Stimulated activated CD8-positive, alpha-beta memory T cell treated with anti-CD3 and anti-CD28 coated beads, Interleukin-4, amount 100 ng/mL, for 1 hour (primary cell): ENCODE measurements at places on chromosomes 2 and 18.

DNA sequence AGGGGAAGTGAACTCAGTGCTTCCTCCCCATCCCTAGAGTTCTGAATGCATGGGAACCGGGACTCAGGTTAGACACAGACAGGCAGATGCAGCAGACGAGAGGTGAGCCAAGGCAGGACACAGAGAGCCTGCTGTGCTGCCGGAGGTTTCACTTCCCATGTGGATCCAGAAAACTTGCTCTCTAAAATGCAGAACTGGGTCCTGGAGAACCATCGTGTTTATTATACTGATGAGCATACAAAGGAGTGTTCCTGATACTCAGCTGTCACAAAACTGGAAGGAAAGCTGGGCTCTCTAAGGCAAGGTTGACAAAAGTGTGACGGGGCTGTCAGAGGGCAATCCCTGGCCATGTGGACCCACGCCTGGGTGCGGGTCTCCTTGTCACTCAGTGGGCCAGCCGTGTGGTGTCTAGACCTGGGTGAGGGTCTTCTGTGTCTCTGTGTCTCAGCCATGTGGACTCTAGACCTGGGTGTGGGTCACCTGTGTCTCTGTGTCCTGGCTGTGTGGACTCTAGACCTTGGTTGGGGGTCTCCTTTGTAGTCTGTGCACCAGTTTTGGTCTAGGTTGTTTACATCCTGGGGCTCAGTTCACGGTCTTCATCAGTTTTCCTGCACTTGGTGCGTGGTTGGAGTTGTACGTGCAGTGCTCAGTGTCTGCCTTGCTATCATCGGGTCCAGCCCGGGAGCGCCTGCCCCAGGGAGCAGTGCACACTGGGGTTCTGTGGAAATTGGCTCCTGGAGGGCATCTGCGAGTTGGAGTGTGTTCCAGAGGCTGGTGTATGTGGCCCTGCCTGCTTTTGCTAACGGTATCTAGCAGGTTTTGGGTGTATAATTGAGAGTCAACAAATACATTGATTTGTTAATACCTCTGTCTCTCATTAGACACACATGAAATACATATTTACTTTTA, 141.1 kb downstream of the ATP9B start:
- no peak for DNase-seq

DNA sequence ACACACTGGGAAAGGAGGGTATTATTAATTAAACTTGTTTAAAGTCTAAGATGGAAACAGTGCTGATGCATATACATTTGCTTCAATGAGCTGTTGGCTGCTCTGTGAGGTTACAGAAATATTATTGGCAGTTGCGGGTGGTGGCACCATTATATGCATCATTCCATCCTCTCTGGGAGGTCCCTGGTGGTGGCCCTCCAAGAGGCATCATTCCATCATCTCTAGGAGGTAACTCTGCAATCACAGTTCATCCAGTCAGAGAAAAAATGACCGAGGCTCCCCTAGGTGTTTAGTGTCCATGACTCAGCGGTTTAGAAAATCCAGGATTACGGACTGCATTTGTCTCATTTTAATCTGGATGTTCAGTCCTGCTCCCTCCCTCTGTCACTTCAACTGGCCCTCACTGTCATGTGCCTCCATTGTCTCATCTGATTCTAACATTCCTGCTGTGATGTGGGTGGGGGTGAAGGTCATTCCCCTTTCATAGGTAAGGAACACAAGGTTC, 15.4 kb downstream of the AFF3 start:
- no peak for DNase-seq

DNA sequence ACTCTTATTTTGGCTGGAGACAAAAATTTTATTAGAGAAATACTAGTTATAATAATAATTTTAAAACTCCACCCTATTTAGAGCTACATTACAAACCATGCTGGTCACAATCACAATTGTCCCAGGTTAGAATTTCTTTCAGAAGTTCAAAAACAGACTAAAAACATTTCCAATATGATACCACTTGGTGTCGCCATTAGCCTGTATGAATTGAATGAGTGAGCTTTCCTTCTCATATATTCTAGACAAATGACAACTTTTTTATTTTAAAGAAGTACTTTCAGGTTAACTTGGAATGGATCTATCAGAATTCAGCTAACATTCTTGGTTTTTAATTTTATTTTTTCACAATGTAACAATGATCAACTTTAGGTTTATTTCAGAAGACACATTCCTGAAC, 48.0 kb downstream of the SERPINB8 start:
- DNase-seq, result no peak

- no peak for DNase-seq
These were observed 99.7 kb upstream of the CTDP1 start for GRCh38 chr18:79579807-79580497.

GRCh38 chr2:237053066-237053465, 32.6 kb upstream of the COPS8 start:
- no peak for DNase-seq

DNA sequence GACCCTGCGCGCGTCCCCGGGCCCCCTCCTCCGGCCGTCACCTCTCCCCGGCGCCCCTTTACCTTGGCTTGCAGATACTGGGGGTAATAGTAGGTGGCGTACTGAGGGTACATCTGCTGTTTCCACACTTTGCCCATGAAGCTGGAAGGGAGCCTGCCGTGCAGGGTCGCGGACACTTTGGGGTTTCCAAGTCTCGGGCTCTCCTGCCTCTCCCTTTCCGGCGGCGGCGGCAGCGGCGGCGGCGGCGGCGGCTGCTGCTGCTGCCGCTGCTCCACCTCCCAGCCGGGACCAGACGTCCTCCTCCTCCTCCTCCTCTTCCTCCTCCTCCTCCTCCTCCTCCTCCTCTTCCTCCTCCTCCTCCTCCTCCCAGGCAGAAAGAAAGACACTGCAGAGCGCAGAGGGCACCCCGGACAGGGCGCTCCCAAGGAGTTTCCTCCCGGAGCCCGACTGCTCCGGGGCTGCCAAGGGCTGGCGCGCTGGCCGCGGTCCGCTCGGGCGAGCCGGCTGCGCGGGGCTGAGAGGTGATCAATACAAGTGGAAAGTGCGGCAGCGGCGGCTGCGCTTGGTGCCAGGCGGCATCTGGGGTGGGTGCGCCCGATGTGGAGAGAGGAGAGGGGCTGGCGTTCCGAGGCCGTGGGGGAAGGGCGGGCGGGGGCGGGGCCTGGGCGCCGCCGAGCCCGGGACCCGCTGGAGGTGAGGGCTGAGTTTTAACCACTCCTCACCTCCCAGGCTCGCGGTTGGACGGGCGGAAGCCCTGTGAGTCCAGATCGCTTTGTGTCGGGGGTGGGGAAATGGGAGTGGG, at the start of gene RBMS1:
Gene RBMS1, minus strand, starts transcription at position 581 of the 802 bp plus-strand sequence. Its CDS starts 444 bp downstream, at position 137.
- DNase-seq, result peak; percentile 18

GRCh38 chr18:74040459-74041332, 106.9 kb downstream of the FBXO15 start:
- peak; percentile 26 for DNase-seq

DNA sequence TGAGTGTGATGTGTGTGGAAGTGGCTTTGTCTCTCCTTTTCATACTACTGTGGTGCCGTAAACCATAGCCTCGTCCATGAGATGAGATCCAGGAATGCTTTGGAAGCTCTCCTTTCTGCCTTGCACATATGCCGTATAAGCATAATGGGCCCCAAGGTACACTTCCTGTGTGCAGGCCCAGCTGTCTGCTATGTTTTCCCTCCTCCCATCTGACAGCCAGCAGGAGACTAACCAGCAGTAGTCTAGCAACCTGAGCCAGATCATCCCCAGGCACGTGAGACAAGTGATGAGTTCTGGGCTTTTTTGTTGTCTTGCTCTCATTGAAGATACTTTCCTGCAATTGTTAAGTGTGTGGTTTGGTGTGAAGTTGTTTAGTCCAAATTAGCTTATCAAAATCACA, 555.5 kb upstream of the LRRTM4 start:
- no peak for DNase-seq

- DNase-seq, result no peak
These were observed 25.1 kb upstream of the ATRAID start for GRCh38 chr2:27186613-27187345.

- DNase-seq, result no peak
These were observed 68.2 kb upstream of the NEDD4L start for GRCh38 chr18:57975805-57976204.

GRCh38 chr2:45459860-45460259, 151.2 kb downstream of the SRBD1 start:
- no peak for DNase-seq

DNA sequence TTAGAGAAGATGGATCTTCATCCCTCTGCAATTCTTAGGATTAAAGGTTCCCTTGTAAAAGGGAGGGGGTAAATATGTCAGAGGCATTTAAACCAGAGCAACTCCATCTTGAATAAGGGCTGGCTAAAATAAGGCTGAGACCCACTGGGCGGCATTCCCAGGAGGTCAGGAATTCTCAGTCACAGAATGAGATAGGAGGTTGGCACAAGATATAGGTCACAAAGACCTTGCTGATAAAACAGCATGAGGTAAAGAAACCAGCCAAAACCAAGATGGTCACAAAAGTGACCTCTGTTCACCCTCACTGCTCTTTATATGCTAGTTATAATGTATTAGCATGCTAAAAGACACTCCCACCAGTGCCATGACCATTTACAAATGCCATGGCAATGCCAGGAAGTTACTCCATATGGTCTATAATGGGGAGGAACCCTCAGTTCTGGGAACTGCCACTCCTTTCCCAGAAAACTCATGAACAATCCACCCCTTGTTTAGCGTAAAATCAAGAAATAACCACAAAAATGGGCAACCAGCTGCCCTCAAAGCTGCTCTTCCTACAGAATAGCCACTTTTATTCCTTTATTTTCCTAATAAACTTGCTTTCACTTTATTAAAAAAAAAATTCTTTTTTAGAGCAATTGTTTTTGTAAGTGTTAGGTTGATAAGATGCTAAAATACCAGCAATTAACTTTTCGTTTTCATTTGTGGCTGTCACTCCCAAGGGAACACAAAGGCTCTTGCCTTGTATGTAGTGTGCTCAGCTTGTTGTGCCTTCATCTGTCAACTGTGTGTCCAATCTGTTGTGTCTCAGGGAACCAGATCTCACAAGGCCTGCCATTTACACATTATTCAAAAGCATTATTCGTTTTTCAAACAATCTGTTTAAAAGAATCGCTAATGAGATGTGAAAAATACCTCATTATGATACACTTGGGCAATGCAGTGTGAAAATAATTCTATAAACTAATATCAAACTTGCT, 205.2 kb upstream of the RGPD4 start:
- no peak for DNase-seq

DNA sequence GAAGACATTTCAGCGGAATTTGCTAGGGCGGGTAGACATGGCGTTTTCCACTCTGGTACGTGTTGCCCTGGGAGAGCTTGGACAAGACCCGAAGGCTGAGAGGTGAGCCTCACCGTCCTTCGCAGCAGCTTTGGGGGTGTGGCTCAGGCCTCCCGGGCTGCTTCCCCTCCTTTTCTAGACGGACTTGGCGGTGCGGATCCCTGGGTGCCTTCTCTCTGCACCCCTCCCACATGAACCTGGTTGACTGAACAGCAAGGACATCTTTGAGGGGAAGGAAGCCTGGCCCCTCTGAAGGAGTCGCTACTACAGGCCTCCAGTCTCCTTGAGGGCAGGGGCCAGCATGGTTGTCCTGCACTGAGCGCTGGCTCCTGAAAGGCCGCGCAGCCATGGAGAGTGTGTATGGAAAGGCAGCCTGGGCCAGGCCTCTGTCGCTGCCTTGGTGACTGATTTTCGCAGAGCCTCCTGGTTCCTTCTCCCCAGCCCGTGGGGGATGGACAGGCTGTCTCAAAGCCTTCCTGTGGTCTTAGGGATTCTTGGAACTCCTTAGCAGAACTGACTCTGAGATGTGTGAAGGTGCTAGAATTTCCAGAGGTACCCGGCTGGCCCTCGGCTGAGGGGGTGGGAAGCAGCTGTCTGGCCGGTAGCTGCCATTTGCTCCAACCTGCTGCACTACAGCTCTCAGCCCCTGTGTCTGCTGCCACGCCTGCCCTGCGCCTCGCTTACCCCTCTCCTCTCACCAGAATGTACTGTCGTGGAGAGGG, 9.9 kb downstream of the CNNM4 start:
- DNase-seq, result no peak

GRCh38 chr2:99509387-99509786, 19.6 kb upstream of the REV1 start:
- DNase-seq, result no peak

GRCh38 chr2:75321599-75321922, 122.2 kb upstream of the TACR1 start:
- DNase-seq, result no peak

DNA sequence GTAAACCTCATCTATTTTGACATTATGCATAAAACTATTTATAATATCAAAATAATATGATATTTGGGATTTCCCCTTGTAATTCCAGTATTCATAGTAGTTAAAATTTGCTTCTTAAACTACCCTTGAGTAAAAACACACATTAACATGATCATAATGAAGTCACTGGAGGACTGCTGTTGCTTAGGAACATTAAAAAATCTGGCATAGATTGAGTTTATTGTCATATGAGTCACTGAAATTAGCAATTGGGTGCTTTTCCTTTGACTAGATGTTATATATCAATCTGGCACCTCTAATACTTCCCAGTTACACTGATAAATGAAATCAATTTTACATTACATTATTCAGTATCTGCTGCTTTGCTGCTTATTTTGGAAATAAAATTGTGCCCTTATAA, 57.0 kb upstream of the ZC3H15 start:
- no peak for DNase-seq

- DNase-seq, result no peak
These were observed 167.1 kb upstream of the STK17B start for GRCh38 chr2:196338440-196338839.

- no peak for DNase-seq
These were observed 70.8 kb upstream of the GRB14 start for GRCh38 chr2:164692114-164692513.

DNA sequence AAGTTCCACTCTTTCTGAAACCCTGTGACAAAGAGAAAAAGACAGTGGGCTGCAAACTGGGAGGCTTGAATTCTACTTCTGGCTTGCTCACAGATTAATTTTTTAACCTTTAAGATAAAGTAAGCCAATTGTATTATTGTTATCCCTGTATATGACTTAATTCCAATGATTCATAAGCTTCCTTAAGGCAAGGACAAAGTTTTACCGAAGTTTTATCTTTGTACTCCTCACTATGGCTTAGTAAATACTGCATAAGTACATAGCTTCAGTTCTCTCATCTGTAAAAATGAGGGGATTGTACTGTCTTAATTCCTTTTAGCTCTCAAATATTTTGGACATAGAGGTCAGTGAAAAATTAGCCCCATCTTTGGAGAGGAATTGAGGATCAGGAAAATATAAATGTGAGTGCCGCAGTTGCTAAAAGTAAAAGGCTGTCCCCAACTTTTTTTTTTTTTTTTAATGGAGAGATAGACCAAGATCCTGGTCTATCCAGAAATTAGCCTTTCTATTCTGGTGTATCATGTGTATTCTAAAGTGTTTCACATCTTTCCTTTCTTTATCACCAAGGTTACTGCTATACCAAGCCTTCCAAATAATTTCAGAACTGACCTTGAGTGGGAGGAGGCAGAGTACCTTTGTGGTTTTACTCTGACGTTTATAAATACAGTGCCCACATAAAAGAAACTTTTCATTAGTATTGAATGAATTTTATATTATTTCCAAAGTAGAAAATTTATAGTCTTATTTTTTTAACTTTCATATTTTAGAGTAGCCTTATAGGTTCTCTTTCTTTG, 13.3 kb downstream of the RELCH start:
- no peak for DNase-seq

GRCh38 chr18:77220726-77221125, 28.9 kb upstream of the GALR1 start:
- no peak for DNase-seq

- no peak for DNase-seq
These were observed 92.4 kb downstream of the RHOB start for GRCh38 chr2:20539133-20539719.
